ENCODE measurements at places on chromosomes 16 and 17.

DNA sequence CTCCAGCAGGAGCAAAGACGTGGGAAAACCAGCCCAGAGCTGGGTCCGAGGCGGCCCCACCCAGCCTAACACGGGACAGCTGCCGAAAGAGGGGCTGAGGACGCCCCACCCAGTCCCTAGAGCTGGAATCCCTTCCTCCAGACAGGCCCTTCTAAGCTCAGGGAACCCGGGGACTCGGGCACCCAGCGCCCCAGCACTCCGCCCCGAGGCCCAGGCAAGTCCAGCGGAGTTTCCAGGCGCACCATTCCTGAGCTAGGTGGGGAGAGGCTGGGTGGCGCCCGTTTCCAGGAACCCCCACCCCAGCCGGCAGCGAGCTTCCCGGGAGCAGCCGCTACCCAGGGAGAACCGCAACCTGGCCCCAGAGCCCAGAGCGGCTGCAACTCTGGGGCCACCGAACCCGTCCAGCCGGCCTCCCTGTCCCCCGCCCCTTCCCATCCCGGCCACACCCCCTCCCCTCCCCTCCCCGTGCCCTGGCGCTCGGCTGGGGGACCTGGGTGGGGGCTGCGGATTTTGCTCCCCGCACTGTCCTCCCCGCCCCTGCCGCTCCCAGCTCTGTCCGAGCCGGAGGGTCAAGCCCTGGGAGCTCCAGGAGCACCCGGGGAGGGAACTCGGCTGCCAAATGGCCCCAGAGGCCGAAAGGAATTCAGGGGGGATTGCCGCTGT is 536 bp downstream of the TMC6 start:
- DNase-seq = peak; percentile 26

- no peak for DNase-seq
These were observed 128.4 kb downstream of the FOXL1 start for GRCh38 chr16:86706726-86707125.

GRCh38 chr17:40459636-40460603 is 16.7 kb downstream of the IGFBP4 start:
- DNase-seq = no peak

DNA sequence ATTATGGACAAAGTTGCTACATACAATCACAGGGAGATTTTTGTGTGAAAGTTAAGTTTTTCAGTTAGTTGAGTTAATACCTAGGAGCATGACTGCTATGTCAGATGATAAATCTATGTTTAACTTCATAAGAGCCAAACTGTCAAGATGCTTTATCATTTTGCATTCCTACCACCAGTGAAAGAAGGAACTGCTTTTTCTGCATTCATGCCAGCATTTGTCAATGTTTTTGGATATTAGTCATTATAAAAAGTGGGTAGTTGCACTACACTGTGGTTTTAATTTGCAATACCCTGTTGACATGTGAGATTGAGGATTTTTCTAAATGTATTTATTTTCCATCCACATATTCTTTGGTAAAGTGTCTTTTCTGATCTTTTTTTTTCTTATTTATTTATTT is 434.0 kb upstream of the MON1B start:
- no peak for DNase-seq

- DNase-seq = no peak
These were observed 627.2 kb downstream of the TOX3 start for GRCh38 chr16:51919736-51920135.

GRCh38 chr16:56800355-56800754 is 64.7 kb upstream of the SLC12A3 start:
- DNase-seq = no peak

GRCh38 chr16:84888450-84888849 is 68.7 kb downstream of the CRISPLD2 start:
- no peak for DNase-seq
